ENCODE measurements at places on chromosomes 7 and 10. TPM values are rescaled to one million over a fixed set of nuclear protein-coding genes. Genes with fewer than 3 reads are reported as not detected.

IDI2 gene
- not detected for total RNA-seq

TEX36 gene
- not detected for total RNA-seq

CCL24 gene
- total RNA-seq, result not detected

TMEM120A gene
- 34.3 TPM for total RNA-seq

ODAD2 gene
- not detected for total RNA-seq

TAS2R5 gene
- total RNA-seq, result 1.5 TPM

AOC1 gene
- not detected for total RNA-seq

SDK1 gene
- 0.05 TPM for total RNA-seq

Measured in activated CD4-positive, alpha-beta memory T cell treated with anti-CD3 and anti-CD28 coated beads, Interleukin-2, amount 10 ng/mL, durations not matched to agents 7 days and 5 days (primary cell).